ENCODE measurements at places on chromosomes 16 and 17.

DNA sequence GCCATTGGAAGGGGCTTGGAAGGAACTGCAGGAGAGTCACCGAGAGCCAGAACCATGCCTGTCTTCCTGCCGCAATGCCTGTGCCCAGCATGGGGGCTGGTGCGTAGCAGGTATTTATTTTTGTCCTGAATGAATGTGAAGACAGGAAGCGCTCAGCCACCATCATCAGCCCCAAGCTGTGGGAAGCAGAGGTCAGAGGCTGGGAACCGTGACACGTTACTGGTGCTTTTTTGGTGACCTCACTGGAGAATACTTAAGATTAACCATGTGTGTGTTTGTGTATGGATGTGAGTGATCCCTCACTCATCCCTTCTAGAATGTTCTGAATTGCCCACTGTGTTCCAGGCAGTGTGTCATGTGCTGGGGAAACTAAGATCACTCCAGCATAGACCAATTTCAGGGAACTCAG lies 343.8 kb downstream of the SNX29 start:
- no peak for DNase-seq

GRCh38 chr17:5209396-5209795 lies 17.7 kb upstream of the ZNF594 start:
- DNase-seq = no peak

- DNase-seq = no peak
Observed at GRCh38 chr17:48678141-48678971, 44.0 kb downstream of the PRAC1 start.

DNA sequence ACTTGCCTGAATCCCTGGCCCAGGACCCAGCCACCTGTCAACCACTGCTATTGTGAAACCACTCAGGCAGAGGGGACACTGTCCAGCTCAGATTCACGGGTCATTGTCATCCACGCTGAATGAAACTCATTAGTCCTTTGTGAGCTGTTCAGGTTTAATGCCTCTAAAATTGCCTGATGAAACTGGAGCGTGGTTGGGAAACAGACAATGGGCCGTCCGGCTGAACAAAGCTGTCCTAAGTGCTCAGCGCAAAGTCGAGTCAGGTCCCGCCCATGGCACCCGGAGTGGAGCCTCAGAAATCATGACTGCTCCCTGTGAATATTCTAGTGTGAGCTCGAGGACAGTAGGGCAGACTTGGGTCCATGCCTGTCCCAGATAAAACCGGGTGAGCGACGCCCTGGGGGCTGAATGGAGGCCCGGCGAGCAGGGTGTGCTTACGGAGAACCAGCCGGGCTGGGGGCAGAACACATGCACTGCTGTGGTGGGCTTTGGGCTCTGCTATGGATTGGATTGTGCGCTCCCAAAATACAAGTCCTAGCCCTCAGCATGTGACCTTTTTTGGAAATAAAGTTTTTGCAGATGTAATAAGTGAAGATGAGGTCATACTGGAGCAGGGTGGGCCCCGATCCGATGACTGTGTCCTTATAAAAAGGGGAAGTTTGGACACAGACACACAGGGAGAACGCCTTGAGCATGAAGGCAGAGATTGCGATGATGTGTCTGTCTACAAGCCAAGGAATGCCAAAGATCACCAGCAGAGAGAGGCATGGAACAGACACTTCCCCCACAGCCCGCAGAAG lies 12.9 kb upstream of the CMIP start:
- DNase-seq = no peak

Measured in chondrocyte (in vitro differentiated cells).